Naive thymus-derived CD4-positive, alpha-beta T cell (primary cell): ENCODE measurements at places on chromosomes 11 and 22. TPM values are rescaled to one million over a fixed set of nuclear protein-coding genes. Genes with fewer than 3 reads are reported as not detected.

Gene MS4A8
- total RNA-seq = not detected

Gene KRTAP5-2
- total RNA-seq = not detected

Gene FOLH1
- not detected for total RNA-seq

GRCh38 chr11:66073669-66074068 is 3.6 kb downstream of the PACS1 start:
- DNase-seq = no peak

DNA sequence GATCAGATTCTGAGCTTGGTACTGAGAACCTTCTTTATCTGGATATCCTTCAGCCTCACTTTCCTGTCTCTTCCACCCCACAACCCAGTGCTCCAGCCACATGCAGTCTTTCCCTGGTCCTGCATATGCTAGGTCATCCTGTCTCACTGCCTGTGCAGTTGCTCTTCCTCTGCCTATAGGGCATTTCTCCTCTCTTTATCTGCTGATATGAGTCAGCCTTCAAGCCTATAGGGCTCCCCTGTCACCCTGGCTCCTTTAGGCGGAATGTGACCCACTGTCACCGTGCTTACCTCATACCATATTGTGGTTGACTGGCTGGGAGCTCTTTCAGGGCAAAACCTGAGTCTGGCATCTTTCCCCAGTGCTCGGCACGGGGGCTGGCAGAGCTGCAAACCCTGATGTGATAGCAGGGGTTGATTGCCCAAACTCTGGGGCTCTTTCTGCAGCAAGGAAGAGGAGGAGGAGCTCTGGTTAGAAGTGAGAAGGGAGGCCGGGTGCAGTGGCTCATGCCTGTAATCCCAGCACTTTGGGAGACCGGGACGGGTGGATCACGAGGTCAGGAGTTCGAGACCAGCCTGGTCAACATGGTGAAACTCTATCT is 26.3 kb downstream of the MEI1 start:
- DNase-seq = no peak

DNA sequence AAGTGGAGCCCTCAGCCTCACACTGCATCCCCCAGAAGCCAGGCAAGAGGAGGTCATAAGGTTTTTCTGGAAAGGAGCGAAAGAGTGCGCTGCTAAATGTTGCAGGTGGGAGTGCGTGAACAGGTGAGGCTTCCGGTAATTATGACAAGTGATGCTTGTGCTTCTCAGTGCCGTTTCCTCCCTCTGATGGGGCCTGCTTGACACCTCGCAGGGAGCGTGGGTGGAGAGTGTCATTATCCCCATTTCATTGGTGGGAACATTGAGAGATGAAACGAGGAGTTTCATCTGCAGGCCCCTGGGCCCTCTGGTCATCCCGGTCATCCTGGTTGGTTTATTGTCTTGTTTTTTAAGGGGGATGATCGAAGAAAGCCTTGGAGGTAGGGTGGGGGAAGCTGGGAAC is 57.5 kb downstream of the BCR start:
- no peak for DNase-seq

DNA sequence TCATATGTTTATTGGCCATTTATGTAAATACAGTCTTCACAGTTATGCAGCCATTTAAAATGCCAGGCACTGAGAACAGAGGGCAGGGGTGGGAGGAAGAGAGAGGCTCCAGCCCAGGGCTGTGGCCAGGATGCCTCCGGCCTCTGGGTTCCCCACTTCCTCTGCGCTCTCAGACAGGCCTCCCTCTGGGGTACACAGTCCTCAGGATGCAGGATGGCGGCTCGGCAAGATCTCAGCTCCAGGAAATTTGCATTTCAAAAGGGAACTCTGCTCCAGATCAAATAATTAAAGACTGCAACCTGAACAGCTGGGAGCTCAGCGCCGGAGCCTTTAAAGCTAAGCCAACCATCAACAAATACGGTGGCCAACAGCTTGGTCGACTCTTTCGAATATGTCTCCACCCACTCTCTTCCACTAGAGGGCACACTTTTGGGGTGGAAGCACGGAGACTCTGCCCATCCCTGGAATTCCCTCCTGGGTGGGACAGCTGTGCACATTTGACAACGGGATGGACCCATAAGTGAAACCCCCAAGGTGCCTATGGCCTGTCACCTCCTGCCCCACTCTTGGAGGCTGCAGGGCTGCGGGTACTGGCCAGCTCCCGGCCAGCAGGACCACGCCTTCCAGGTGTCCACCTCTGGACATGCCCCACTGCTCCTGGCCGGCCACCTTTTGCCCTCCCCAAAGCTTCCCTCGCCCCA is 1044.7 kb downstream of the BRD1 start:
- DNase-seq = no peak
